Stimulated activated CD8-positive, alpha-beta memory T cell treated with anti-CD3 and anti-CD28 coated beads, Interleukin-4, amount 100 ng/mL, for 24 hours (primary cell): ENCODE measurements at places on chromosomes 4 and X.

DNA sequence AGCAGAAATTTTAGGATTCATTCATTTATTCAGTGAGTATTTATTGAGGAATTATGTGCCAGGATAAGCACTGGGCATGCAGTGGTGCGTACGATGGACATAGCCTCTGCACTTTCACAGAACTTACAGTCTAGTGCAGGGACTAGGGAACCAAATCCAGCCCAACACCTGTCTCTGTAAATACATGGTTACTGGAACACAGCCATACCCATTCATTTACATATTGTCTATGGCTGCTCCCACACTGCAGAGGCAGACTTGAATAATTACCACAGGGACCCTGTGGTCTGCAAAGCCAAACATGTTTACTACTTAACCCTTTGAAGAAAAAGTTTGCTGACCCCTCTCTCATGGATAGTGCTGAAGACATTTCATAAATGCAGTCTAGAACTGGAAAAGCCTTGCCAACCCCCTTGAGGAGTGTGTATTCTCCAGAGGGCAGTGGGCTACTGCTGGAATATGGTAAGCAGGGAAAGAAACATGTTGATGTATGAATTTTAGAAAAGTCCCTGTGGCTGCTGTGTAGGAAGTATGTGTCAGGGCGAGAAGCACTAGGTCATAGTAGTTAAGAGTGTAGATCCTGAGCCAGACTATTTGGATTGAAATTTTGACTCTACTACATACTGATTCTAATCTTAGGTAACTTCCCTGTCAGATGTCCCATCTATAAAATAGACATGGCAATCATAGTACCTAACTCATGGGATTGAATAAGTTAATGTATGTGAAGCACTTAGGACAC is 75.5 kb downstream of the GALNT7 start:
- no peak for DNase-seq

DNA sequence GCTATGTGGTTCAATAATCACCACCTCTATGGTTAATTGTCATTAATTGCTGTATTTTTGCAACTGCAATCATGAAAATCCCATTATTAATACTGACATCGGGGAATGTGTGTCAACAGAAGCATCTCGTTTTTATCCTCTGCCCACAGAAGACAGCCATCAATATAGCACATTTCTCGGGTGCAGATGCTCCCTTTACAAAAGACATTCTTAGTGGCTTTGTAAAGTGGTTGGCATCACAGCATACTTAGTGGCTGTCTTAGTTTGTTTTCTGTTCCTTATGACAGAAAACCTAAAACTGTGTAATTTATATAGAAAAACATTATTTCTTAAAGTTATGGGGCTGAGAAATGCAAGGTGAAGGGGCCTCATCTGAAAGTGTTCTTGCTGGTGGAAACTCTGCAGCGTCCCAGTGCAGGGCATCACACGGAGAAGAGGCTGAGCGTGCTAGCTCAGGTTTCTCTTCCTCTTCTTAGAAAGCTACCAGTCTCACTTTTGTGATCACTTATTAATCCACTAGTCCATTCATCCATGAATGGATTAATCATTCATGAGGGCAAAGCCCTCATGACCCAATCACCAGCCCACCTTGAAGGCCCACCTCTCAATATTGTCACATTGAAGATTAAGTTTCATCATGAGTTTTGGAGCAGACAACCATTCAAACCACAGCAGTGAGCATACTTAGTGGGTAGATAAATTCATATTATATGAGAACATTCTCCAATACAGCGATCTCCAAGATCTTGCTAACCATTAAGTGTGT is 1067.7 kb upstream of the PABPC4L start:
- no peak for DNase-seq

- DNase-seq: no peak
Observed at GRCh38 chrX:30957753-30958152, 68.7 kb upstream of the TAB3 start.

- no peak for DNase-seq
Observed at GRCh38 chr4:148634476-148634875, 192.3 kb upstream of the NR3C2 start.

- no peak for DNase-seq
Observed at GRCh38 chrX:83658731-83659130, 150.6 kb downstream of the POU3F4 start.

DNA sequence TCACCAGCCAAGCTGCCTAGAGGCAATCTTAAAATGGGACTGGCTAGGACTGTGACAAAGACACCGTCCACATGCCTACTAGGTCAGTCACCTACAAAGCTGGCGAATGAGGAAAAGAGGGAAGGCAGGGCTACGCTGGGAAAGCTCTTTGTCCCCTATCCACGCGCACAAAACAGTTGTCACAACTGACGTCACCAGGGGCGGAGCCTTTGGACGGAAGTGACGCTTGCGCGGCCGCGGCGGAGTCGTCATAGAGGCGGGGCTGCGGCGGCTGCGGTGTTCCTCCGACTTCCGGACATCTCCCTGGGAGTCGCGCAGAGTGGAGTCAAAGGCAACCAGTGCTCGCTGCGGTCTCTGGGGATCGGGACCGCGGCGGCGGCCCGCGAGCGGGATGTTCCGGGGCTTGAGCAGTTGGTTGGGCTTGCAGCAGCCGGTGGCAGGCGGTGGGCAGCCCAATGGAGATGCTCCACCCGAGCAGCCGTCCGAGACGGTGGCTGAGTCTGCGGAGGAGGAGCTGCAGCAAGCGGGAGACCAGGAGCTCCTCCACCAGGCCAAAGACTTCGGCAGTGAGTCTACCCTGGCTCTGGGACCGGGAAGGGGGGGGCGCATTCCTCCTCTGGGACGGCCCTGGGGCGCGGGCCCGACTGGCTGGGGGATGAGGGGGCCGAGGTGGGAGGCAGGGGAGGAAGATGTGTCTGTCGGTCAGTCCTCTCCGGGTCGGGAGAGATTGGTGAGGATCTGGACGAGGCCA is at the start of gene SYAP1:
Gene SYAP1, plus strand, starts transcription at position 279 of the 751 bp plus-strand sequence. Its CDS starts 113 bp downstream, at position 392.
- DNase-seq: peak; percentile 97

GRCh38 chrX:135982860-135983259 is 2.4 kb upstream of the SLC9A6 start:
- DNase-seq: no peak

DNA sequence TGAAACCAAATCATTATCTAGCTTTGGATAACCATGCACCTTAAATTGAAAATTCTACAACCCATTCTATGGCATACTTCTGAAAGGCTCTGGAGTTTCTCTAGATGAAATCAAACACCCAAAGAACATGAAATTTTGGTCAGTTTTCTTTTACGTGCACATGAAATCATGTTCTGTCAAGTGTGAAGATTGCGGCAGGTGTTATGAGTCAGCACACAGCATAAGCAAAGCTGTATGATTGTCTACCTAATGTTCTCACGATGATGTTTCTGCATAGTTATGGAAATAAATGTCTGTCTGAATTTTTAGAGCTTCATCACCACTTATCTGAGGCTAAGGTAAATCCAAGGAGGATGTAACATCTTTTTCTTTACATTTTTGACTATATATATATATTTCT is 495.3 kb downstream of the IL1RAPL1 start:
- DNase-seq: no peak

- no peak for DNase-seq
Observed at GRCh38 chr4:79756140-79756895, 316.7 kb downstream of the ANTXR2 start.

DNA sequence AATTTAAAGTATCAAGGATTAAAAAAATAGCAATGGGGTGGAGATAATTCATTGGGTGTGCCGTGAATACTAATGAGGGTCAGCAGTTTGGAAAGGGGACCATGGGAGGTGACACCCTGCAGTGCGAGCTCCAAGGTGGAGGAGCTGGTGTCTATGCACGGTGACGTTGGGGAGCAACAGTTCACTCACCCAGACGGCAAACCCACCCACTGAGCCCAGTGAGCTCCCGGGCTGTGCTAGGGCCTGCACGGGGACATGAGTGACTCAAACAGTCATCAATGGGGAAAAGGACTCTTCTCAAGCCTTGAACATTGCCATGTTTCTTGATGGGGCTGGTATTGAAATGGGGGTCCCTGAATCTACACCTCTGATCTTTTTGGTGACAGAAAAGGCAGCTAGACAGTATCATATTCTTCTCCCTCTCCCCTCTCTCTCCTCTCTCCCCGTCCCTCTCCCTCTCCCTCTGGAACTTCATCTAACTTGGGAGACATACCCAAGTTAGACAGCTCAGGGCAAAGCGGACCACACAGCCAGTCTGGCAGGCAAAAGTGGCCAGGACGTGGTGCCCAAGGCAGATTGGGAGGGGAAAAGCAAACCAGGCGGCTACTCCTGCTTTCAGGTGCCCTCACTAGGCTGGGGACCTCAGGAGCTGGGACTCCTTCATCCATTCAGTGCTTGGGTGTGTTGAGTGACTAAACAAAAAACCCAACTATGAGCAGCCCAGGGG is 26.3 kb upstream of the PPP2R2C start:
- DNase-seq: no peak

DNA sequence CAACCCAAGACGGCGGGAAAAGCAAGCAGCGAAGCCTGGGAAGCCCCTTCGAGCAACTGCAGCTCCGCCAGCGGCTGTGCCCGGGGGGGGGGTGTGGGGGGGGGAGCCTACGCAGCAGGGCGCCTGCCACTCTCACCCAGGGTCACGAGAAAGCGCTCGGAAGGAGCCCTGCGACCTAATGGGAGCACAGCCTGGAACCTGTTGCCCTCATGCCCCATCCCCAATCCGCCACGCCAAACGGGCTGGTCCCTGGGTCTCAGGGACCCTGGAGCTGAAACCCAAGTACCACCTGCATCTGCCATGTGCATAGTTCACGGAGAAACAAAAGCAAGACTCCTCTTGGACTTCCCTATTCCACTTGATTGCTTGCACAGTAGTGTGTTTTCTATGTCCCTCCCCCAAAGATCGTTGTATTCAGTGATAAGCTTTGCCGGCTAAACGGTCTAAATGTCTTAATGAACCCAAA is 359 bp upstream of the GAB3 start:
- DNase-seq: no peak

GRCh38 chr4:47213539-47213938 is 182.2 kb downstream of the GABRB1 start:
- no peak for DNase-seq
